Stimulated activated CD8-positive, alpha-beta memory T cell treated with anti-CD3 and anti-CD28 coated beads, Interleukin-4, amount 100 ng/mL, for 1 hour (primary cell): ENCODE measurements at places on chromosomes 6 and 20.

- no peak for DNase-seq
Observed at GRCh38 chr6:141354191-141354955, 778.4 kb upstream of the GJE1 start.

GRCh38 chr6:56734335-56734734, 91.6 kb upstream of the DST start:
- no peak for DNase-seq

DNA sequence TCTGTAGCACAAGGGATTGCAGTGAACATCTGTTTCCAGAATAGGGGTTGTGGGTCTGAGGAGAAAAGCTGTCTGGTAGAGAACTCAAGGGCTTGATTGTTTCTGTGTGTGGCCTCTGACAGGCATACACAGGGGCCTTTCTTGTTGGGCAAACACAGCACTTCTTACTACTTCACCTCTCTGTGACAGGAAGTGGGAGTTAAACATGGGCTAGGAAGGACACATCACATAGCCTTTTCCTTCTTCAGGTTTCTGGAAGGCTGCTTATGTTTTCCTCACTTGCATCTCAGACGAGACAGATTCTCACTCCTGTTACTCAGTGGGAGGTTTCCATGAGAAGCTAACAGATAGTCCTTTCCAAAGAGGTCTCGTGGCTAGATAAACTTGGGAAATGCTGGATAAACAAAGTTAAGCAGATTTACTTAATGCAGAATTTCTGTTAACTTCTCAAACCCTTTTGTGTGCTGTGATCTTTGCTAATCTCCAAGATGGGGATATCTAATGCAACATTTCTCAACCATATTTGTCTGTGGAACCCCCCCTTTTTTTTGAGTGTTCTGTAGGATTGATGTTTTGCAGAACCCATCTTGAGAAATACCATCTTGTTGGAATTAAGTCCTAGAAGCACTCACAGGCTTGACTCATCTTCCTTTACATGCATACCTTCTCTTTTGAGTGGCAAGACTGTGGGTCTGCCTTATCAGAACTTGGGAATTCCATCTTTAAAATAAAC, 41.9 kb upstream of the RNF8 start:
- DNase-seq = no peak

GRCh38 chr6:154598399-154598798, 87.9 kb upstream of the CNKSR3 start:
- DNase-seq = no peak
